Germinal center (tissue), 1 donor: ENCODE measurements at places on chromosomes 7 and 10.

GRCh38 chr7:90005836-90006235 lies 148.4 kb upstream of the STEAP1 start:
- DNase-seq, result no peak

DNA sequence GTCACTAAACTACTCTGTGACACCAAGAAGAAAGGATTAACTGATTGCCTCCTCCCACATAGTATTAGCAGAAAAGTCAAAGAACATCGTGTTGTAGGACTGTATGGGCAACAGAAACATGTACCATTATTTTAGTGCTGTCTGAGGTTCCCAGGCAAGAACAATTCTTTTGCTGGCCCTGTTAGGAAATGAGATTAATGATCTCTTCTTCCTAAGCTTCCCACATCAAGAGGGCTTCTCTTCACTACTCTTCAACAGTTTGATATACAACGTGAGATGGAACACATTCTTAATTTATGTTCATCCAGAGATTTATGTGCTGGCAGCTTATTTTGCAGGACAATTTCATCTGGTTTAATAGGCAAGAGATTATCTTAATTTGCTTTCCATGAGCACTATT lies 219.6 kb downstream of the DOCK4 start:
- no peak for DNase-seq

DNA sequence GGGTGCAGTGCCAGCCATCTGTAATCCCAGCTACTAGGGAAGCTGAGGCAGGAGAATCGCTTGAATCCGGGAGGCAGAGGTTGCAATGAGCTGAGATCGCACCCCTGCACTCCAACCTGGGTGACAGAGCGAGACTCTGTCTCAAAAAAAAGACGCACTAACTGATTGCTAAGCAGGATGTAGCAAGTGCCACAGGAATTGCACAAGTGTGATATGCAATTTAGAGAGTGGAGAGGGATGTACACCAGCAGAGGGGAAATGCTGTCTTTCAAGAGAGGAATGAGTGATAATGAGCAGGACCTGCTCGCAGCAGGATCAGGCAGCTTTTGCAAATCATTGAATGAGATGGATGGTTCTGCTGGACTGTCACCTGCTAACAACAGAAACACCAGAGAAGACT lies 13.3 kb upstream of the SLC16A12 start:
- no peak for DNase-seq

GRCh38 chr10:35336921-35337823 lies 863 bp downstream of the CCNY start:
- peak; percentile 38 for DNase-seq

DNA sequence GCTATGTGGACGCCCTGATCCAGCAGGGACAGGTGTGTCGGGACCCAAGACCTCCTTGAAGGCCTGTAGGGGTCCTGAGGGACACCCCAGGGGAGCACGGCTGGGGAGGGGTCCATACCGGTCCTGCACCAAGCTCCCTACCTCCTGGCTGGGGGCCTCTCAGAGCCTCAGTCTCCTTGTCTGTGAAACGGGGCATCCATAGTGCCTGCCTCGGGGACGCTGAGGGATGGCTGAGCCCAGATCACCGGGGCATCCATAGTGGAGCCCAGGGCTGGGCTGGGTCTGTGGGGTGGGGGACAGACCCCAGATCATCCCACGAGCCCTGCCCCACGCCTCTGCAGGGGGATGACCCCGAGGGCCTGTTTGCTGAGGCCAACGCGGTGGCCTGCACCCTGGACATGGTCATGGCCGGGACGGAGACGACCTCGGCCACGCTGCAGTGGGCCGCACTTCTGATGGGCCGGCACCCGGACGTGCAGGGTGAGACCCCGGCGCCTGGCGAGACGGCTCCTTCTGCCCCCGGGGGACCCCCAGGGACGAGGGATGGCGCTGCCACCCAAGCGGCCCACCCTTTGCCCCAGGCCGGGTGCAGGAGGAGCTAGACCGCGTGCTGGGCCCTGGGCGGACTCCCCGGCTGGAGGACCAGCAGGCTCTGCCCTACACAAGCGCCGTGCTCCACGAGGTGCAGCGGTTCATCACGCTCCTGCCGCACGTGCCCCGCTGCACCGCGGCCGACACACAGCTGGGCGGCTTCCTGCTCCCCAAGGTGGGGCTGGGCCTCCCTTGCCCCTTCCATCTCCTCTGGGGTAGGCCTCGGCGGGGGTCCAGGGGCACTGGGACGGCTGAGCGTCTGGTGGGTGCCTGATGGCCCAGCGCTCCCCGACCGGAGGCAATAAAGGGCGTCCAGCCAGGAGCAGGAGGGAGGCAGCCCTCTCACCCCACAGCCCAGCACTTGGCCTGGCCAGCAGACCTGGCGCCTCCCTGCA lies 4.1 kb downstream of the CYP2W1 start:
- DNase-seq, result no peak

DNA sequence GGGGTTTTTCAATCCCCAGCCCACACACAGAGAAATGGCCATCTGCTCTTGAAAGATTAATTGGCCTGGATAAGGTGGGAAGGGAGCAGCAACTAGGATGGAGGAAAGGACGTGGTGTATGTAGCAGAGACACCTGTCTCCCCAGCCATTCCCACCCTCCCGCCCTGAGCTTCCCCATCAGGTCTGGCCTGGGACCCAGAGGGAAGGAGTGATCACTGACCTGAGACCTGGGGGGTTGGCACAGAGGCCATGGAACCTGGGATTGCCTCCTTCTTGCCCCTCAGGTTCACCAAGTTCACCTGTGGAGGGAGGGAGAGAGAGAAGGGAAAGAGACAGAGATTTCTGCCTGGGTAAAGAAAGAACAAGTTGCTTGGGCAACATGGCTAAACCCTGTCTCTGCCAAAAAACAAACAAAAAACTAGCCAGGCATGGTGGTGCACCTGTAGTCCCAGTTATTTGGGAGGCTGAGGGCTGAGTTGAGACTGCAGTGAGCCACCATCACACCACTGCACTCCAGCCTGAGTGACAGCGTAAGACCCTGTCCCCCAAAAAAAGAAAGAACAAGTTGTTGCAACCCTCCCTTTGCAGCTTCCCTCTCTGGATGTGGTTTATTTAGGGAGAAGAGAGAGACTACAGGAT lies 11.3 kb upstream of the TRPV6 start:
- no peak for DNase-seq

GRCh38 chr10:95447685-95448084 lies 113.5 kb downstream of the SORBS1 start:
- no peak for DNase-seq

- no peak for DNase-seq
Observed at GRCh38 chr10:47116445-47116844, 183.6 kb upstream of the GDF10 start.

- DNase-seq, result no peak
Observed at GRCh38 chr10:47456079-47456785, 27.7 kb downstream of the ANXA8 start.

DNA sequence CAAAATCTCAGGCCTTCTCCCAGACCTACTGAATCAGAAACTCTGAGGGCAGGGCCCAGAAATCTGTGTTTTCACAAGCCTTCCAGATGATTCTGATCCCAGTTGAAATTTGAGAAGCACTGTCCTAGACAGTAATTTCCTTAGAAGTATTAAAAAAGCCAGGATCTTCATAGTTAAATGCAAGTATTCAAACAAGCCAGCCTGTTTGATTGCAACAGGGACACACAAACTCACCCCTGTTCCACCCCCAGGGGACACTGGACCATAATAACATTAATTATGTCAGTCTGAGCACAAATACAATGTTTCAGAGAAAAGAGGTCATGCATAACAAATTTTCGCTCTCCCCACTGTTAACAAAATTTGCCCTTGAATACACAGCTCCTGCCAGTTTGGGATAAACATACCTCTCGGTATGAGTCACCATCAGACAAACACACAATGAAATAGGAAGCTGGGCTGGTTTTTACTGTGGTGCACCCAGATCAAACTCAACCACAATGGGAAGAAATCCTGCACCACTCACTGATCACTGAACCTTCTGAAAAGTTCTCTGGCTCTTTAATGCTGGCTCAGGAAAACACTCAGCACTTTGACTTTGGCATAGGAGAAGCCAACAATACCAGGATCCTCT lies 34.3 kb downstream of the ABLIM1 start:
- no peak for DNase-seq

- no peak for DNase-seq
Observed at GRCh38 chr7:95389516-95389915, 6.7 kb downstream of the PON3 start.

DNA sequence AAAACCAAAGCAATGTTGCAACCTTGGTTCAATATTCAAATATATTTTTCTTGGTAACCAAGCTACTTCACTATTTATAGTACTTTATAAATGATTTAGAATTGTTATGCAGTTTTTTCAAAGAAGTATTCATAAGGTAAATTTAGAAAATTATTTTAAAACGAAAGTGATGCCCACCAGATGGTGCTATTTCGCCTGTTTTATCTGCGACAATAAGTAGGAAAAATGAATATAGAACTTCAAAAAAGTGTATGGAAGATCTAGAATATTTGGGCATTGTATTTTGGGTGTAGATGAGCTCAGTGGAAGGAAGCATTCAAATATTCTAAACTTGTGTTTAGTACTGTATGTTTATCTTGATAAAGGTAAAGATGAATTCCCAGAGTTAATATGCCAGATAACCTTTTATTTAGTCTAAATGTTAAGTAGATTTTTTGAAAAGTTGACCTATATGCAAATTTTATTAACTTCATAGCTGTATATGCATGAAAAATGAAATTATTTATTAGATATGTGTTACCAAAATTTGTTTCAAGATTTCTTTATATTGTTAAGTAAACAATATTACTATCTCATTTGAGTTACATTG lies 93.2 kb downstream of the ADK start:
- DNase-seq, result peak; percentile 3

- no peak for DNase-seq
Observed at GRCh38 chr10:118405928-118406327, 63.8 kb upstream of the FAM204A start.

DNA sequence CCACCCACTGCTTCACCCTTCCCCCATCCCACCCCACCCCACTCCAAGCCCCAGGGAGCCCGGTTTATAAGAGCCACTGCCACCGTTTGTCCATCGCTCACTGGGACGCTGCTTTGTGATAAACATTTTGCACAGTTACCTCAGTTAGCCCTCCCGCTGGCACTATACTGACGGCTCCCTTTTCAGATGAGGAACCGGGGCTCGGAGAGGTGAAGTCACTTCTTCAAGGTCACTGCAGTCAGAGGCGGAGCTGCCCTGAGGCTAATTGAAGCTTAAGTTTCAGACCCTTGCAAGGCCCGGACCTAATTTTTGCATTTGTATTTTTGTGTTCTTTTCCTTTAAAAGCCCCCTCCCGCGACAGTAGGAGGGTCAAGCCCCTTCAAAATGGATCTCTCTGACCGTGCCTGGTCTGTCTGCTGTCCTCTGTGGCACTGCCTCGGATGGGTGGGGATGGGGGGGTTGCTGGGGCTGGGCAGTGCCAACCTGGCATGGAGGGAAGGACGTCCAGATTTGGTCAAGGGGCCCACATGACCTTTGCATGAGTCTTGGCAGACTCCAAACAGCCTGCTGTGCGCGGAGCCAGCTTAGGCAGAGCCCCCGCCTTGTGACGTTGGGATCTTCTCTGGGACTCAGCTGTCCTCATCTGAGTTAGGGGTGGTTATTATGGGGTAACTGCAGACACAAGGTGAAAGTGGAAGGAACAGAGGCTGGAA lies 17.7 kb upstream of the NODAL start:
- no peak for DNase-seq

DNA sequence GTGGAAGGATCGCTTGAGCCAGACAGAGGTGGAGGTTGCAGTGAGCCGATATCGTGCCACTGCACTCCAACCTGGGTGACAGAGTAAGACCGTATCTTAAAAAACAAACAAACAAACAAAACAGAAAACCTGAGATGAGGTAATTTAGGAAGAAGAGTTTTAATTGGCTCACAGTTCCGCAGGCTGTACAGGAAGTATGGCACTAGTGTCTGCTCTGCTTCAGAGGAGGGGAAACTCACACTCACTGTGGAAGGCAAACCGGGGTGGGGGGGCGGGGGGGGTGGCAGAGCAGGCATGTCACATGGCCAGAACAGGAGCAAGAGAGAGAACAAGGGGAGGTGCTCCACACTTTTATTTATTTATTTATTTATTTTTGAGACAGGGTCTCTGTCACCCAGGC lies 5.1 kb downstream of the UBE2D4 start:
- DNase-seq, result no peak

DNA sequence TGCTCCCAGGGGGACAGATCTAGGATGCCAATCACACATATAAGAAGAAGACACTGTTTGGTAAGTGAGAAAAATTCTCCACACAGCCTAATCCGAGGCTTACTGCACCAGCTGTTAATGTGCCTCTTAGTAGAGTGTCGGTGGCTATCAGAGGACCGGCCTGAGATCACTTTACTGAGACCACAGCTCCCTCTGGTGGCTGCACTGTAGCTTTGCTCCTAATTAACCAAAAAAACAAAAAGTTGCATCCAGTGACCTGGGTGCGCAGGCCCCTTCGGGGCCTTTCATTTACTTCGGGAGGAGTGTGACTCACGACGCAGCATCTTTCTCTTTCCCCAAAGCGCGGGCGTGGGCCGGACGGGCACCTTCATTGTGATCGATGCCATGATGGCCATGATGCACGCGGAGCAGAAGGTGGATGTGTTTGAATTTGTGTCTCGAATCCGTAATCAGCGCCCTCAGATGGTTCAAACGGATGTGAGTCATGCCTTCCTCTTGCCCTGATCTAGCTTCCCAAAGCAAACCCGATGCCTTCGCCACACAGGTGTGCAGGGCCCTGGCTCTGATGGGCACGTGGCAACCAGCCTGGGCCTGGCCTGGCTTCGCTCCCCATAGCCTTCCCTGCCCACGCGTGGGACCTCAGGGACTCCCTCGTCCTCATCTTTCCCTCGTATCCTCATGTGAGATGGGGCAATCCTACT lies 56.7 kb downstream of the MKI67 start:
- peak; percentile 73 for DNase-seq

GRCh38 chr10:59682986-59683937 lies 26.4 kb downstream of the SLC16A9 start:
- no peak for DNase-seq

DNA sequence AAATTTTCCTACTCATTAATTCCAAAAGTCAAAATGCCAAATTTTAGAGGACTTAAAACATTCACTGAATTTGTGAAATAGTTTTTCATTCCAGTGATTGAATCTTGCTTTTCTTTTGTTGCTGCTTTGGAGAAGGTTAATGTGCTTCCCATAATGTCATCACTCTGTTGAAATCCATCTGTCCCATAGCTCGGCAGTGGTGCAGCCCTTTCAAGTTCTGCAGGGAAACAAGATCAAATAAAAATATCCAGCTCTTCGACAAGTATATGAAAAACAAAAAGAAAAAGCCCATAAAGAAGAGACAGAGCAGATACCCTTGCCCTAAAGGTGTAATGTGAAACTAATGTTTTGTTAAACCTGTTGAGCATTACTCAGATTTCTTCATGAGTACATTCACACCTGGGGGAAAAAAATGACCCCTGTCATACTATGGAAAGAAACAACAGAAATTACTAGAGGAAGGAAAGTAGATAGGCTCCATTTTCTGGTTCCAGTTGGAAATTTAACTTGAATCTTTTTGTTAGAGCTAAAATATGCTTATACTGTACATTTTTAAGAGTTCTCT lies 35.1 kb downstream of the AGR3 start:
- DNase-seq, result no peak

- no peak for DNase-seq
Observed at GRCh38 chr7:116736927-116737715, 65.1 kb downstream of the MET start.
